ENCODE measurements at places on chromosomes 11 and 22.
A peak's percentile ranks its signal among the peaks of the same experiment; 100 is the strongest.

- DNase-seq = peak; percentile 61
Measured at GRCh38 chr11:96161307-96162089, 181.5 kb downstream of the MAML2 start.

DNA sequence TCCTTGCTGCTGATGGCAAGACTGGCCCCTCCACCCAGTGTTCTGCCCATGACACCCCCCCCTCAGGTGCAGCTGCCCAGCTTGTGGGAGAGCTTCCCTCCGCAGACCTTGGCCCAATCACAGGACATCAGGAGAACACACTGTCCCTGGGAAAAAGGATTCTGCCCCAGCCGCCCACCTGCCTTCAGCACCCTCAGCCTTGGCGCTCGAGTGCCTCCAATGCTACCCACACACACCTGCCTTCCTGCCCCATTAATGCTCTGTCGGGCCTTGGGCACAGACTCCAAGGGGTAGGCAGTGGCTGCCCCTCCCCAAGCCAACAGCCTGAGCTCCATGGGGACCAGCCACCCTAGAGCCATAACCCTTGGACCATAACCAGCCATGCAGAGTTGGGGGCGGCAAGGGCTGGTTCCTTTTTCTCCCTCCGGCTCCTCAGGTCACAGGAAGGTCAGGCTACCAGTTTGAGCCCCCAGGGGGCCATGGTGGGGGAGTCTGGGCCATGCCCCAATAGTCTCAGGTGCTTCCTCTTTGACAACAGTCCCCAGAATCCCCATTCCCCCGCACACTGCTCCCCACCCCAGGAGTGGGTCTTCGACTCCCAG, 1.3 kb upstream of the ZNF70 start:
- DNase-seq = no peak

- DNase-seq = no peak
Measured at GRCh38 chr11:31529189-31529588, 19.6 kb downstream of the ELP4 start.

- no peak for DNase-seq
Measured at GRCh38 chr11:9728058-9728457, 64.2 kb downstream of the SWAP70 start.

GRCh38 chr22:23193882-23194281, 13.6 kb downstream of the BCR start:
- DNase-seq = no peak

DNA sequence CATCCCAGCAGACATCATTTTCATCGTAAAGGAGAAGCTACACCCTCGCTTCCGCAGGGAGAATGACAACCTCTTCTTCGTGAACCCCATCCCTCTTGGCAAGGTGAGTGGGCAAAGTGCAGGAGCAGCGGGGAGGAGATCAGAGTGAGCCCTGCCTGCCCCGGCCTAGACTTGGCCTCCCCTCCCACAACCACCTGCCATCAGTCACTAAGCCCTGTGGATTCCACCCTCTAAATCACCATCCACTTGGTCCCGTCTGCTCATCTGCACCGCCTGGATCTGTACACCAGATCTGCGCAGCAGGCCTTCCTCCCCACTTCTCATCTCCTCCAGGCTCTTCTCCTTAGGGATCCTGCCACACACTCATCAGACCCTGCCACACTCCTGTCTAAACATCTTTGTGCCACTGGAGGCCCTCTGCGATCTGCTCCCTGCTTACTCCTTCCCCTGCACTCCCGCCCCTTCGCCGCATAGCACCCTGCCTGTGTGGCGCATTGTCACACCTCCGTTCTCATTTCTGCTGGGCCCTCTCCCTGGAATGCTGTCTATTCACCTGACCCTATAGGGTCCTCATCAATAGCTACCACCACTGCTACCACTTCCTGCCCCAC, 14.2 kb downstream of the UCP2 start:
- DNase-seq = no peak

DNA sequence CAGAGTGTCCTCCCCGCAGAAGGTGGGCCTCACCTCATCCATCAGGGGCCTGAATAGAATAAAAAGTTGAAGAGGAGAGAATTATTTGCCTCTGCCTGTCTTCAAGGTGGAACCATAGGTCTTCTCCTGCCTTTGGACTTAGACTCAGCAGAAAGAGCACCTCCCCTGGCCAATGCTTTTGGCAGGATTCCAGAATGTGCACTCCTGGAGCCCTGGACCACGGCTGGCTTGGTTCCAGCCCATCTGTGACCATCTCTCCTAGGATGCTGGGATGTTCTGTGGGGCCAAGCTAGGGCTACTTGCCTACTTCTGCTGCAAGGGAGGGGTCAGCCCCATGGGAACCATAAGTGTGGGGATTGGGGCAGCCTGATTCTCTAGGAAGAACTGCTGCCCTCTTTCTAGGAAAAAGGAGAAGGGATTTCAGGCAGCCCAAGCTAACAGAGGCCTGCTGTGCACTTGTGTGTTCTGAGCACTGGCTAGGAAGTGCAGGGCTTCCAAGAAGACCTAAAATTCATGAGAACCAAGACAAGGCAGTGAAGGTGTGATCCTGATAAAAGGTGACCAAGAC, 32.2 kb upstream of the SHANK2 start:
- DNase-seq = no peak

GRCh38 chr22:44578516-44579230, 80.6 kb upstream of the RTL6 start:
- no peak for DNase-seq

- no peak for DNase-seq
Measured at GRCh38 chr11:77821349-77821851, 456 bp downstream of the AAMDC start.

- DNase-seq = no peak
Measured at GRCh38 chr11:10265936-10266335, 28.1 kb downstream of the SBF2 start.

DNA sequence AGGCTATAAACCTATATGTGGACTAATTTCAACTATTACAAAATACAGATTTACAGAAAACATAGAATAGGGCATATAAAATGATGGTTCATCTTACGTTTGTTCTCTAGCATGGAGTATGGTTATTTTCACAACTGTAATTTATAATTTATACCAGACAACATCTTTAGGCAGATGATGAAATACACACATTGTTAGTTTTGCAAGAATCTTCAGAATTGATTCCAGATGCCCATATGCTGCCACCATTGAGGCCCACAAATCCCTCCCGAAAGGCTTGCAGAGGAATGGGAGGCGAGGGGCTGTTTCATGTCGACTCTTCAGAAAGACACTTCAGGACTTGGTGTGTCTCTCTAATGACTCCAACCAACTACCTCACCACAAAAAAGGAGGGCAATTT, 6.2 kb downstream of the PTPN5 start:
- no peak for DNase-seq

DNA sequence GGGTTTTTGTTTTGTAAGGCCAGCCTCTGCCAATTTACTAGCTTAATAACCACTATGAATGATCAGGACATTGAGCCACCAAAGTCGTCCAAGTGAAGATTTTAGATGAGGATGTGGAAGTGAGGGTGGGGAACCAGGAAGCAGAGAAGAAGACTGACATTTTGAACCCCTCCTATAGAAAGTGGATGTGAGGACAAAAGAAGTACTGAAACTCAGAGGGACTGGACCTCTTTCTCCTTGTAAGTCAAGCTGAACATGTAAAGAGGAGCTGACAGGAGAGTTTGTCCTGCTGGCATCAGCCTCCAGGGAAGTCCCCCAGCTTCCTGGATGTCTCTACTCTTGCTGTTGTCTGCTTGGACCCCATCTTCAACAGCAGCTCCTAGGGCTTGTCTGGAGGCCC, 338.2 kb upstream of the NCAM1 start:
- no peak for DNase-seq

- no peak for DNase-seq
Measured at GRCh38 chr11:19436932-19437331, 196.2 kb upstream of the E2F8 start.

GRCh38 chr11:85913513-85913912, 58.3 kb downstream of the CCDC83 start:
- DNase-seq = no peak

DNA sequence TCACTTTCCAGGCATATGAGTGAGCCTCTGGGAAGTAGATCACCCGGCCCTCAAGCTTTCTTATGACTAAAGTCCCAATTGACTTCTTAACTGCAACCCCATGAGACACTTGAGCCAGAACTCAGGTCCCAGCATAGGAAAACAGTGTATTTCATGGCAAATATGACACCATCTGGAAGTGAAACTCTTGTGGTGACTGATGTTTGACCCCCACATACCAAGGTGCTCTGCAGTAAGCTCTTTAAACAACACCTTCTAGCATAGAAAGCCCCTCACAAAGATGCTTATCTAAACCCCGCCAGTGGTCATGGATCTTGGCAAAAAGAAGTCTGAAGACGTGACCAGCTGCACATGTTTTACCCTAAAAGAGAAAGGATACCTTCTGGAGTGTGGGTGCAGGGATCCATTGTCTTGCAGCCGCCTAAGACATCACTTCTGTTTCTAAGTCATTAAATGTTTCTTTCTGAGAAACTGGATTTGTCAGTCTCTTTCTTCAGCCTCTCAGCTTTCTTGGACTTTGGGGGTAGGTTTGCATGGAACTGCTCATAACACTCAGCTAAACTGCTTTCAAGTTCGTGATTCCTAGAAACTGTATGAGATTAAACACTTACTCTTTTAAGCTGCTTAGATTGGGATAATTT, 7.4 kb upstream of the PELI3 start:
- DNase-seq = no peak

GRCh38 chr22:25702040-25702439, 39.9 kb upstream of the MYO18B start:
- DNase-seq = peak; percentile 13

- no peak for DNase-seq
Measured at GRCh38 chr22:32947573-32947972, 110.6 kb downstream of the SYN3 start.

GRCh38 chr11:125976156-125976555, 30.3 kb downstream of the VSIG10L2 start:
- no peak for DNase-seq

GRCh38 chr11:125295931-125296330, 131.4 kb downstream of the PKNOX2 start:
- DNase-seq = no peak

DNA sequence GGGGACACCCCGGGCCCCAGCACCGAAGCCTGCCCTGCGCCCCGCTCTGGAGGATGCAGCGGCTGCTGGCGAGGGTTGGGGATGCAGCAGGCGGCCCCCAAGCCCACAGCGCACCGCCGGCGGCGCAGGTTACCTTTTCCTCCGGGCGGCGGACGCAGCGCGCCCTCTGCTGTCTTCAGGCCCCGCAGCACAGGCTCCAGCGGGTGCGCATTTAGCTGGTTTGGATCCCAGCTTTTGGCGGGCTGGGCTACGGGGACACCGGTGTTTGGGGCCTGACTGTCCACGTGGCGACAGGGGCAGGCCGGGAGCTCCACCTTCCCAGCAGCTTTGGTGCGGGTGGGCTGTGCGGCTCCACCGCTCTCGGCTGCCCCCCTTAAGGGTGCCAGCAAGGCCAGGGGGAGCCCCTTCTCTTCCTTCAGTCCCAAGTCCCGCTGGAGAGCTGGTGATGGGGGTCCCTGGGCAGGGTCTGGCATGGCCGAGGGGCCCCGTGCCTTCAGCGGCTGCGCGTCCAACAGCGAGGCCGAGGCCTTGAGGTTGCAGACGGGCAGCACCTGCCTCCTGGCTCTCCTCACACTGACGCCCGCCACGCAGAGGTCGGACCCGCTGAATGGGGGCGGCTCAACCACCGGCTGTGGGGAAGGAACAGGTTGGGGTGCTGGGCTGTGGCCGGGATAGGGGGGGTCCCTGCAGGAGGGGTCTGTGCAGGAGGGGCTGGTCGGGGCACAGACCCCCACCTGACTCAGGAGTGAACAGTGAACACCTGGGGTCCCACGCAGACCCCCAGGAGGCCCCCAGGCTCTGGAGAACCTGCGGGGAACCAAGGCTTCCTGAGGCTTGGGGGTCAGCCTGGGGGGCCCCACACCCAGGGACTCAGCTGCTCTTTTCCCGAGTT, 18.0 kb upstream of the IL17REL start:
- DNase-seq = peak; percentile 41

GRCh38 chr11:11456866-11457265, 103.8 kb upstream of the CSNK2A3 start:
- no peak for DNase-seq

DNA sequence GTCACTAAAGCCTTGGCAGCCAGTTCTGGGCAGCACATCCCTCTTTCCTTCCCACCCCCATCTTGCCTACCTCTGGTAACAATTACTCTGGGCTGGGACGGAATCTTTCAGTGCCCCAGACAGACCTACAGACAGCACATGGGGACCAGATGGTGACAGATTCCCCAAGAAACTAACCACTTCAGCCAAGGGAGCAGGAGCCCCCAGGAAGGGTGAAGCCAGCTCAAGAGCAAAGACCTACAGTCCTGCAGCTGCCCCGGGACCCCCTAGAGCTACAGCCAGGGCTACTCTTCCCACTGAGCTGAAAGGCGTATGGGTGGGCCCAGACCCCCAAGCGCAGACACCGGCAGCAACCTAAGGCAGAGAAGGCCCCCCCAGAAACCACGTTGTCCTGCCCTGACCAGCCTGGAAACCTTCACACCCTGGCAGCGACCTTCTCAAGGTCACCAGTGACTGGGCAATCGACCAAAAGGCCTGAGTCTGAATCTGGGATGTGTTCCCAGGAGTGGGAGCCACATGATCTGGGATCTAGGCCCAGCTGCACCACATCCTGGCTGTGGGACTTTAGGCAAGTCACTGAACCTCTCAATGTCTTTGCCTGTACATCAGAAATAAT, 65.8 kb downstream of the LRRC32 start:
- DNase-seq = no peak

GRCh38 chr11:32821517-32821916, 8.2 kb upstream of the PRRG4 start:
- DNase-seq = no peak

GRCh38 chr11:75777461-75778110, 9.0 kb downstream of the DGAT2 start:
- no peak for DNase-seq

DNA sequence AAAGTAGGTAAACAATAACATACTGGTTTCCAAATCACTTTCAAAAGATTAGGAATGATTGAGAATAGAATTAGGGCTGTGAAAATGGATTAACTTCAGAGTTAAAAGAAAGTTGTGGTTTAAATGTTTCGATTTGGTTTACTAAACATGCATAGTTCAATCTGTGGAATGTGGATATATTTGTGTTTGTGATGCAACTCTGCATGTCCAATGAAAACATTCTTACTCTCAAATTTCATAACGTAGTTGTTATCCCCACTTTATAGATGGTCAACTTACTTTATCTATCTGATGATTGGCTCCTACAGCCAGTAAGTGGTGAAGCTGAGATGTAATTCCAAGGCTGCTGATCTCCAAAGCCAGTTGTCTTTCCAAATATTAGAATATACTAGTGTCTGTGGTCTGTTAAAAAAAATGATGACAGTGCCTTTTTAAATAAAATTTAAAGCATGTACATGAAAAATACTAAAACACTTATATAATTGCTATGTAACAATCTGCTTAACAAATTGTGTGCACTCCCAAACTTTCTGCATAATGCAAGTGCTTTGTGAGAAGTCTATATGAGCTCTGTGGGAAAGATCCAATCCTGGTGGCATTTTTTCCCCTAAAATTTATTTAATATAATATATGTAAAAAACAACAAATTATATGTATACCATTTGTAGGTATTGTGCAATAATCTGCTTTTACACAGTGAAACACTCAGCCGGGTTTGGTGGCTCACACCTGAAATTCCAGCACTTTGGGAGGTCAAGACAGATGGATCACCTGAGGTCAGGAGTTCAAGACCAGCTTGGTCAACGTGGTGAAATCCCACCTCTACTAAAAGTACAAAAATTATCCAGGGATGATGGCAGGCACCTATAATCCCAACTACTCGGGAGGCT, 9.7 kb upstream of the SIK3 start:
- no peak for DNase-seq

- DNase-seq = no peak
Measured at GRCh38 chr11:77124041-77124440, 4.0 kb upstream of the MYO7A start.

- DNase-seq = no peak
Measured at GRCh38 chr11:31351168-31351567, 18.4 kb downstream of the DCDC1 start.

- DNase-seq = no peak
Measured at GRCh38 chr11:70486026-70486415, 87.7 kb downstream of the CTTN start.
